ENCODE measurements at places on chromosomes 1 and 21. TPM values are rescaled to one million over a fixed set of nuclear protein-coding genes. Genes with fewer than 3 reads are reported as not detected.

Gene NPHS2
- total RNA-seq, result not detected

- DNase-seq, result no peak
Observed at GRCh38 chr1:154159554-154159953, 4.7 kb upstream of the NUP210L start.

Gene OR2L13
- total RNA-seq, result not detected

DNA sequence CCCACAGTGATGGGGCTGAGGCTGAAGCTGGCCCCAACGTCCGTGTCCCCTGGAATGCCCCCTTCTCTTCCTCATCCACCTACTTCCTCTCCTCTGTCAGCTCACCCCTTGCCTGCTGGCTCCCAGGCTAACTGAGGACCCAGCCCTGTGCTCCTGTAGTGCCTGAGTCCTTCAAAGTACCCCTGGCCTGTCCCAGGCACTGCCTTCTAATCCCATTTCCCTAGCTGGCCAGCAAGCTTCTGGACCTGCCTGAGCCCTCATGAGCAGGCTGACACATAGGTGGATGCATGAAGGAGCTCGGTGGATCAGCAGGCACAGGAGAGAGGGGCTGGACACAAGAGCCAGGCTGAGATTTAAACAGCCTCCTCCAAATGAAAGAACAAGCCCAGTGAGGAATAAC, 650.8 kb downstream of the NPHP4 start:
- no peak for DNase-seq

GRCh38 chr1:235628316-235629005, 21.1 kb downstream of the GNG4 start:
- no peak for DNase-seq

- DNase-seq, result no peak
Observed at GRCh38 chr1:40625476-40626382, 39.8 kb downstream of the RIMS3 start.

Gene OLFML2B
- 1.0 TPM for total RNA-seq

Measured in ovary (tissue), 10 donors.